ENCODE measurements at places on chromosomes 1 and 21.

DNA sequence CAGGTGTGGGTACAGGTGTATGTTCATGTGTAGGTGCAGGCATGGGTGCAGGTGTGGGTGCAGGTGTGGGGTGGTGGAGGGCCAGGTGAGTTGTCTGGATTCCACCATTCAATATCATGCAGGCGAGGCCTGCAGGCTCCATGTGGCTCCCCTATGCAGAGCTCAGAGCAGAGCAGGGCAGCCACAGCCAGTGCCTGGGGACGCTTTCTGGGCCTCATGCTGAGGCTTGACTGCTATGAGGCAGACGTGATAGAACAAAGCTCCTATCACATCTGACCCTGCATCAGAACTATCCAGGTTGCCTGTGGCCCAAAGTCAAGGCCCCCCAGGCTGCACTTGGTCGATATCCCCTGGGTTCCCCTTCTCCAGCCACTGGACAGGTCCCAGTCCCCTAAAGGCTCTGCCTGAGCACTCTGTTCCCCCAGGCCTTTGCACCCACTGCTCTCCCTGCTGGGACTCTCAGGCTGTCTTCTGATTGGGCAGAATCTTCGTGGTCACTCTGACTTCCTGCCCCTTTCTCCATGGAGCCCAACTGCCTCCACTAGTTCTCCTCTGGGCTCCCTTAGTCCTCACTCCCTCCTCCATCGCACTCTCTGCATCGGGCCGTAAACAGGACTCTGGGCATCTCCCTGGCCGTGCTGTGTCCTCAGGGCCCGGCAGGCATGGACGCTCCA is 78.6 kb upstream of the ACTL8 start:
- no peak for DNase-seq

DNA sequence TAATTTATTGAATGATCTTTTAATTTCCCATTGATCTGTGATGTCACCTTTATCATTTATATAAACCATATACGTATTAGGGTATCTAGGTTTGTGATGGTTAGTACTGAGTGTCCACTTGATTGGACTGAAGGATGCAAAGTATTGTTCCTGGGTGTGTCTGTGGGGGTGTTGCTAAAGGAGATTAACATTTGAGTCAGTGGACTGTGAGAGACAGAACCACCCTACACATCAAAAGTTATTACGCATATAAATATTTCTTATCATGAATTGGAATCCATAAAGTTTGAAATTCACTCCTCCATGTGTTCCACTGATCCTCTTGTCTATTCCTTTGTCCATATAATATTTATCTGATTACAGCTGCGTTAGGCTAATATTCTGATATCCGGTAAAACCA is 100.5 kb downstream of the PIGK start:
- no peak for DNase-seq

DNA sequence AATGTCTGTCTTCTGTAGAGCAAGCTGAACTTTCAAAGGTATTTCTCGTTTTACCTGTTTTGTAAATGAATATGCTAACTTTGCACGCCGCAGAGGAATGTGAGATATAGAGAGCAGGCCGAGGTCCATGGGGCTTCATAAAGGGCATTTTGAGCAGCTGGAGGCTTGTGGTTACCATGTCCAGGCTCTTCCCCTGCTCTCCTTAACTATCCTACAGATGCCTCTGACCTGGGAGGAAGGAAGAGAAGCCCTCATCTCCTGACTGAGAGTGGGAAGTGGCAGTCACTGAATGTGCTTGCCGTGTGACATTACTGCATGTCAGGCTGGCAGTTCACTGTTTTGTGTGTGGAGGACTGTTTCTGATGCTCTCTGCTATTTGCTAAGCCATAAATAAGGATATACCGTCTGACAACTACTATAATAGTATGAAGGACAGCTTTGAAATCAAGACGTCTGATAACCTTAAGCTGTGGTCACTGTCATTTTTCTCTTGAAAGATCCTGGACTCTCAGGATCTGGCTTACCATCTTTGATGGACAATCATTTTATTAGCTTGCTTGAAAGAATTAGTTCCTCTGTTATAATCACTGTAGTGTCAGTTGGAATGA is 92.2 kb downstream of the DYRK1A start:
- no peak for DNase-seq

DNA sequence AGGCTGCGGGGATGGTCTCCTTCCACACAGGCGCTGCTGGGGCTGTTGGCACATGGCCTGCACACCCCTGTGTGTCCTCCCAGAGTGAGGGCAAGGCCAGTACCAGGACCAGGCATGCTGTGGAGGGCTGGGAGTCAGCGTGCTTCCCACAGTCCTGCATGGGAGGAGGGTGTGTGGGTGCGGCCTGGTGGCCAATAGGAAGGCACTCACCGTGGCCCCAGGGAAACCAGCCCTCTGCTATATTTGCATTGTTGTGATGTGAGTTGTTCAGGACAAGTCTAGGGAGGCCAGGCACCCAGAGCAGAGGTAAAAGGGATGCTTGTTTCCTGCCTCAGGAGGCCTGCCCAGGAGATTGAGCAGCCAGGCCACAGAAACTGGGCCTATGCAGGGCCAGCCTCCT is 59.5 kb downstream of the S100B start:
- DNase-seq, result no peak

DNA sequence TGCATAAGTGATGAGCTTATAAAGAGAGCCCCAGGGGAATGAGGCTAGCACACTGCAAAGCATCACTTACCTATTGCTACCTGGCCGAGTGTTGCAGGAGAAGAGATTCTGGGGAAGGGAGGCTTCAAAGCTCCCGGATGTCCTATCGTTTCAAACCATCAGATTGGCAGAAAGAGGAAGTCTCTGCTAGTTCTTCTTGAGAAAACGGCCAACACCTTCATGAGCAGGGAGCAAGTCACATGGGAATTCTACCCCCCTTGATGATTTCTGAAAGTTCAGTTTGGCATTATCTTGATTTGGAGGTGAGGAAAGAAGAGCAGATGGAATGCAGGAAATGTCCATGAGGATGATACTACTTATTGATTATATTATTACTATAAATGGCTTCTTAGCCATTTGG is 16.2 kb downstream of the SYF2 start:
- no peak for DNase-seq

DNA sequence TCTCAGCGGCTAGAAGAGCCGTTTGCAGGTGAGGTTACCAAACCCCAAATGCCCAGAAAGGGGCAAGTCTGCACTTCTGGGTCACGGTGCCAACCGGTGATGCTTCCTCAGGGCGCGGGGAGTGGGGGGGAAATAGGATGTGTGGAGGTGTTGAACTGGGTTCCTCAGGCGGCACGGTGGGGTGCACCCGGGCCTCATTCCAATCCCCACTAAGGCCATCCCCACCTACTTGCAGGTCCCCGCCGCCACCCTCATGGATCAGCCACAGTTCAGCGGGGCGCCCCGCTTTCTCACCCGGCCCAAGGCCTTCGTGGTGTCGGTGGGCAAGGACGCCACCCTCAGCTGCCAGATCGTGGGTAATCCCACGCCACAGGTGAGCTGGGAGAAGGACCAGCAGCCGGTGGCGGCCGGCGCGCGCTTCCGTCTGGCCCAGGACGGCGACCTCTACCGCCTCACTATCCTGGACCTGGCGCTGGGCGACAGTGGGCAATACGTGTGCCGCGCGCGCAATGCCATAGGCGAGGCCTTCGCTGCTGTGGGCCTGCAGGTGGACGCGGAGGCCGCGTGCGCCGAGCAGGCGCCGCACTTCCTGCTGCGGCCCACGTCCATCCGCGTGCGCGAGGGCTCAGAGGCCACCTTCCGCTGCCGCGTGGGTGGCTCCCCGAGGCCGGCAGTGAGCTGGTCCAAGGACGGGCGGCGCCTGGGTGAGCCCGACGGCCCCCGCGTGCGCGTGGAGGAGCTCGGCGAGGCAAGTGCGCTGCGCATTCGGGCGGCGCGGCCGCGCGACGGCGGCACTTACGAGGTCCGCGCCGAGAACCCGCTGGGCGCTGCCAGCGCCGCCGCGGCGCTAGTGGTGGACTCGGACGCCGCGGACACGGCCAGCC is 3.9 kb downstream of the OBSCN start:
- DNase-seq, result no peak

- DNase-seq, result no peak
Measured at GRCh38 chr1:158334526-158335212, 3.3 kb upstream of the CD1B start.

GRCh38 chr1:11880181-11880575 is 21.4 kb upstream of the NPPB start:
- no peak for DNase-seq

- DNase-seq, result no peak
Measured at GRCh38 chr1:152795686-152796085, 835 bp upstream of the LCE1D start.

- DNase-seq, result no peak
Measured at GRCh38 chr1:228702433-228702832, 32.8 kb upstream of the RHOU start.

GRCh38 chr1:74504933-74505512 is 7.4 kb downstream of the LRRC53 start:
- no peak for DNase-seq

DNA sequence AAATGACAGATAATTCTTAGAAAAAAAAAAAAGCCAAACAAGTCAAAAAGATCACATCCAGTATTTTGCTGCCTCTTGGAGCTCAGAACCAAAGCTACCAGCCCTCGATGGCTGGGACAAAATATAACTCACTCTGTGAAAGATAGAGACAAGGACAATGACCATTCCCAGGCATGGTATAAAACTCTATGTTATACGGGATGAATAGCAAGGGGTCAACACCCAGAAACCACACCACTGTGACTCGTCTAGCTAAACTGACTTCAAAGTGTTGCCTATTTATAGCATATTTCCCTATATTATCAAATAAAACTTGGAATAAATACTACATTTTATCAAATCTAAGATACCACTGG is 10.1 kb downstream of the TMEM63A start:
- no peak for DNase-seq

- no peak for DNase-seq
Measured at GRCh38 chr1:233349137-233349536, 21.6 kb downstream of the MAP3K21 start.

DNA sequence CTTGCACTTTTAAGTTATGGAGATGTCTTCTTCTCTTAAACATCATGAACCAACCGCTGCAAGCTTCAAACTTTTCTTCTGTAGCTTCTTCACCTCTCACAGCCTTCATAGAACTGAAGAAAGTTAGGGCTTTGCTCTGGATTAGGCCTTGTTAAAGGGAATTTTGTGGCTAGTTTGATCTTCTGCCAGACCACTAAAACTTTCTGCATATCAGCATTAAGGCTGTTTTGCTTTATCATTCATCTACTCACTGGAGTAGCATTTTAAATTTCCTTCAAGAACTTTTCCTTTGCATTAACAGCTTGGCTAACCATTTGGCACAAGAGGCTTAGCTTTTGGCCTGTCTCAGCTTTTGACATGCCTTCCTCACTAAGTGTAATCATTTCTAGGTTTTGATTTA is 43.0 kb upstream of the RGL1 start:
- no peak for DNase-seq

DNA sequence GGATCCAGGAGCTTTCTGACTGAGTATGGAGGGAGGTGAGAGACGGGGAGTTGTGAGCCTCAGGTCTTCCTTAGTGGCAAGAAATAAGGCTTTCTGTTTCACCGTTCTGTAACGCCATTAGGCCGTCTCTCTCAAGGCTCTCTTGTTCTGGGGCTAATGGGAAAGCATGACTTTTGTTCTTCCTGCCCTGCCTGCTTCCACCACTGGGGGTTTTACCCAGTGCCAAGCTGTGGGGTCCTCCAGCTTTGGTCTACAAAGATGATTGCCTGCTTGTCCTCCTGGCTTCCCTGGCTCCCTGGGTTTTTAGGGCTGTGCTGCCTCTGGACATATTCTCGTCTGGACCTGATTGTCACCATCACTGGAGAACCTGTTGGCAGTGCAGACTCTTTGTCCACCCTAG is 74.8 kb upstream of the TINAGL1 start:
- no peak for DNase-seq

GRCh38 chr1:121516234-121516967 is 331.6 kb downstream of the SRGAP2C start:
- DNase-seq, result no peak
